ENCODE measurements at places on chromosomes 4 and X. TPM values are rescaled to one million over a fixed set of nuclear protein-coding genes. Genes with fewer than 3 reads are reported as not detected.

Gene MAN2B2
- 17.3 TPM for total RNA-seq

Gene TLR3
- 4.6 TPM for total RNA-seq

Gene PDK3
- total RNA-seq, result 5.1 TPM

Gene AFF2
- 0.24 TPM for total RNA-seq

Gene RTL5
- 2.4 TPM for total RNA-seq

GRCh38 chr4:14362385-14362784 is 639.9 kb upstream of the CPEB2 start:
- DNase-seq, result no peak

DNA sequence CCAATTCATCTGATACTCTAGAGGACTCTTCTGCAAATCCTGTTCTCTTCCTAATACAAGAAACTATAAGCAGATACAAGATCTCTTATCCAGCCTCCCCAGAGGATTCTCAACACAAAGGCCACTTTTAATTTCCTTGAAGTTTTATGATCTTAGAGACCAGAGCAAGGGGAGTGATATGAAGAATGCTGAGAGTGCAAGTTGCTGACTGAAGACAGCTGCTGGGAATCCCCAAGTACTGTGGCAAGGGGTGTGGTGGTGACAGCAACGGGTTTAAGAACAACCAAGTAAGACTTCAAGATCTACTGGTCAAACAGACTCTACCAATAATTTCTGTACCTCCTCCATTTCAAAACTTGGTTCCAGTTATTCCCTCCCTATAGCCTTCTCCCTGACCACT is 7.0 kb downstream of the AMMECR1 start:
- no peak for DNase-seq

GRCh38 chr4:39228377-39228776 is 46.0 kb downstream of the WDR19 start:
- no peak for DNase-seq

DNA sequence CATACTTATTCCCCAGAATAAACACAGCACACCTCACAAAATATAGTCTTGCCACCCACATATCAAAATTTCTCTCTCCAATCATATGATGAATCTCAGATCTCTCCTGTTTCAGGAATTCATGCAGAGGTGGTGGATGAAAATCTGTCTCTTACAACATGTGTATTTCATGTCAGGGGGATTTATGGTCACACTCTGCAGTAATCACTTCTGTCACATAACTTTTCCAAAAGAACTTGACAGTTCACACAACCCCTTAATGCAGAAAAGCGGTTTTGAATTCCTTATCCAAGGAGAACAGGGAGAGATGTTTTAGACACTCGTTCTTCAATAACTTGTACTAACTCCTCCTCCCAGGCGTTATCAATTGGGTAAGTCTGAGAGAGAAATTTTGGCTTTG is 180.5 kb upstream of the ETNPPL start:
- no peak for DNase-seq

GRCh38 chr4:162101337-162101736 is 62.5 kb downstream of the FSTL5 start:
- DNase-seq, result no peak

DNA sequence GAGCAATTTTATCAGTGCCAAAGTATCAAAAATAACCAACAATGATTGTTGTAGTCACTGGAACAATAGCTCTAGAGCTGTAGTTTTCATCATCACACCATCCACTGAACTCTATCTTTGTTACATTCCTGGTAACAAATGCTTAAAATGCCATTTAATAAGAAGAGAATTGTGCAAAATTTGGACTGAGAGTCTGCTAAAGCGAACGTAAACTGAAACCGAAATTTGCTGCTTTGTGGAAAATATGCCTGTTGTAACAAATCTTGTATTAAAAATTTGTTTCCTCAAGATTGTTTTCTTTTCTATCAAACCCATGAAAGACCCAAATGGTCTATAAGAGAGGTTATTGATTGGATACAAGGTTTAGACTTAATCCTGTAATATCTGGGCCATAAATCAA is 109.3 kb upstream of the TECRL start:
- no peak for DNase-seq

GRCh38 chr4:137647375-137647774 is 115.1 kb upstream of the PCDH18 start:
- no peak for DNase-seq

- no peak for DNase-seq
These were observed 2164.0 kb downstream of the PCDH7 start for GRCh38 chr4:32884198-32884597.

Measured in Right ventricle myocardium superior (tissue), 1 donor.